ENCODE measurements at places on chromosomes 7 and 10.

GRCh38 chr7:44216019-44216418 is 15.2 kb downstream of the YKT6 start:
- DNase-seq = no peak

DNA sequence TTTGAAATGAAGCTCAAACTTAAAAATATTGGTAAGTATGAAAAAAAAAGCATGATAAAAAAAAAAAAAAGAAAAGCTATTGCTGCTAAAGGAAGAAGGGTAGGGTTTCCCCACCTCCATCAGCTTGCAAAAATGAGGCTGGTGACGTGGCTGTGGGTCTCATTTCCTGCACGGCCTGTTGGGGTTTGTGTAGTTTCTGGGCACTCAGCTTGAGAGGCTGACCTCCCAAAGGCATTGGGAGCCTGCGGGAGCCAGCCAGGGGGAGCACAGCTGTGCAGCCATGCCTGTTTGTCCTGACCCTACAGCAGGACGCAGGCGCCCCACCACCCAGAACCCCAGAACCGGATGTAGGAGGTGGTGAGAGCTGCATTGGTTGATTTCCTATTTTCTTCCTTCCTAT is 48.8 kb upstream of the CARD11 start:
- DNase-seq = no peak

- DNase-seq = no peak
These were observed 79.9 kb upstream of the AGR3 start for GRCh38 chr7:16961641-16962040.

DNA sequence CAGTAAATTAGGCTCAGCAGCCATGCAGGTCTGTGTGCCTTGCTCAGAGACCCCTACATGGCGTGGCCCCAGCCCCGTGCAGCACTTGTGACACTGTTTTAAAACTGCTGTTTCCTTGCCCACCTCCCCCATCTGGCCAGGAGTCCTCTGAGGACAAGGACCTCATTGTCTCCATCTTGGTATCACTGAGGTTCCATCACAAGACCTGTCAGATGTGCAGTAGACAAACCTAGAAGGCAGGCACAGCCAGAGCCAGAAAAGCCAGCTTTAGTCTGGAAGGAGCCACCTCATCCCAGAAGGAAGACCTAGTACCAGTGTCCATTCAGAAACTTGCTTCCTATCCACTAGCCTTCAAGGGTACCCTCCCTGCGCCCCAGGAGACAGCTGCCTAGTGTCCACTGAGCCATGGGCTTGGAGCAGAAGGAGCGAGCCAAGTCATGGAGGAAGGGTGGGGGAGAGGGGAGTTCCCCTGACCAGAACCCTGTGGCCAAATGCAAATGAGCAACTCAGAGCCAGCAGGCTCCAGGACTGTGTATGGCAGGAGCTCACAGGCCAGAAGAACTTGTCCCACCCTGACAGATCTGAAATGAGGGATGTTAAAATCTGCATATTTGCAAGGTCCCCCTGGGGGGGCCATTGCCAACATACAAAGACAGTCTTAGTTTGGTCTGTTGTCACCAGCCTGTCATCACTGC is 176.1 kb downstream of the SH3PXD2A start:
- no peak for DNase-seq

GRCh38 chr7:84251277-84251781 is 56.7 kb upstream of the SEMA3A start:
- no peak for DNase-seq

DNA sequence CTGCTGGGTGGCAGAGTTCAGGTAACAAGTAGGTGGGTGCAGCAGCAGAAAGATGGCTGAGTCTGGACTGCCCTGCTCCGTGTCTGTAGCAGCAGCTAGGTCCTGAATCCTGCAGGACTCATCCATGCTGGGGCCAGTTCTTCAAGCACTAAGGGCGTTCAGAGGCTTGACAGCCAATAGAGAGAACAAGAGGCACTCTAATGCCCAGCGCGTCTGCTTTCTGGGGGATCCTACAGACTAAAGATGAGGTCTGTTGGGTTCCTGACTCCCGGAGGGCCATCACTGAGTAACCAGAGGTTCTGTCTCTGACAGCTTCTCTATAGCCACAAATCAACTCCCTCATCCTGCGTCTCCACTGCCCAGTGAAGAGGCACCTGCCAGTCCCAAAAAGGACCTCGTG is 125.5 kb downstream of the PTPN20 start:
- no peak for DNase-seq

GRCh38 chr10:124204726-124205125 is 111.3 kb upstream of the CHST15 start:
- DNase-seq = no peak

- DNase-seq = no peak
These were observed 88.1 kb upstream of the KMT2C start for GRCh38 chr7:152523916-152524315.

- no peak for DNase-seq
These were observed 207.3 kb upstream of the SORCS1 start for GRCh38 chr10:107371801-107372200.

DNA sequence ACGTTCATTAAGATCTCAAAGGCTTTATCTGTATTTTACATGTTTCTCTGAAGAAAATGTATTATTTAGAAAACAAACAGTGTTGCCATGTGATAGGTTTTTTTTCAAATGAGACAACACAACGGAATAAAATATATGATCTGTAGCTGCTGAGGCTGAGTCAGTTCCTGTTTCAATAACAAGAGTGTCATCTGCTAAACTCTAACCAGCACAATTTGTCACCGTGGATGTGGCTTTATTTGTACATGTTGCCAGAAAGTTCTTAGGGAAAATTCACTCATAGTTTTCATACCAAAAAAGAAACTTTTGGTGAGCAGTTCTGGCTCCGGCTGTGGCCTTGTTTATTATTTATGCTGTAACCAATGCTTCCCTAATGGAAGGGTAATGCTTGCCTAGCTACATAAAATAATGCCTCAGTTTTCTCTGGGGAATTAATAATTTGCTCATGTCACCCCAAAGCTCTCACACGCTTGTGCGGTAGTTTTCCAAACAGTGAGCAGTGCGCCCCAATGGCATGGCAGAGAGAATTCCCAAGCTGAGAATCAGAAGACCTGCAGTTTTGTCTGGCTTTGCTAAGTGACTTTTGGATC is 20.3 kb upstream of the KLF6 start:
- DNase-seq = no peak

- DNase-seq = no peak
These were observed 270.5 kb upstream of the MKLN1 start for GRCh38 chr7:131057015-131057793.

DNA sequence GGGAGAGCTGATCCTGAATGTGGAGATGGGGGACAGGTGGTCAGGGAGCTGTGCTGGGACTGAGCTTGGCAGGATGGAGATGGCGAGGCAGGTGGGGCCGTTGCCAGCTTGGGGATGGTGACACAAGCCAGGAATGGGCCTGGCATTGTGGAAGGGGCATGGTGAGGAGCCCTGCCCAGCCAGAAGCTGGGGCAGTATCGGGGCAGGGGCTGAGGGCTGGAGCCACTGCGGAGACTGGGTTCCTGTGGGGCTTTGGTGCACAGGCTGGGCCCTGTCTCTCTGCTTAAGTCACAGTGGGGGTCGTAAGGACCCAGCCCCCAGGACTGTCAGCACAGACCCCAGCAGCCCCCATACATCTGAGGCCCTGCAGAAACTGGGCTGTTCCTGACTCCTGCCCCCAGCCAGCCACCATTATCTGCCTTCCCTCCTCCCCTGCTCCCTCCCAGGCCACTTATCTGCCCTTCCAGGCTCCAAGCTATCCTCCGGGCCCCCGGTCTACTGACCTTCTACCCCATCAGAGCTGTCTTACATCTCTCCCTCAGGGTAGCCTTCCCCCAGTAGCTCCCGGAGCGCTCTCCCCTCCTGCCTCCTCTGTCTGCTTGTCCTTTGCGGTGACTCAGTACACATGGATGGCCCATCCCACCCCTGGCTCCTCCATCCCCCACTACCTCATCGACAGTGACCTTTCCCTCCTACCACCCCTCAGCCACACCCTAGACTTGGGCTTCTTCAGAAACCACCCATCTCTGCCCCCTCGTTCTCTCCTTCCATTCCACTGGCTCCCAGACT is 44.2 kb downstream of the PPIF start:
- DNase-seq = peak; percentile 74

- no peak for DNase-seq
These were observed 8.8 kb upstream of the ZC3HAV1 start for GRCh38 chr7:139118234-139118804.

GRCh38 chr7:11203224-11203623 is 229.6 kb downstream of the PHF14 start:
- DNase-seq = no peak

DNA sequence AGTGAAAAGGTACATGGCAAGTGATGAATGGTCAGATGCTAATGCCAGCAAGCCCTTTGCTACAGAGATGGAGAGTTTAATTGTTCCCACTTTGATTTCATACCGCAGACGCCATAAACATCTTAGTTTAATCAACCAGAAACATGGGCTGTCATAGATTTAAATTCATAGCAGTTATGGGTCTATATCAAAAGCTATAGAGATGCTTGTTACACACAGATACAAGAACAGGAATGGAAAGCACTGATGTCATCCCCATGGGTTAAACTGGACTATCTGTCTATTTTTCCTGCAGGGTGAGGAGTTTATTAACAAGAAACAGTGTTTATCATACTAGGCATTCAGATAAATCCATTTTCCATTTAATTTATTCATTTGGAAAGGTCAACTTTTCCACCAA is 409.2 kb downstream of the NRG3 start:
- no peak for DNase-seq

GRCh38 chr7:68247571-68247970 is 1250.9 kb downstream of the TYW1 start:
- DNase-seq = no peak

- DNase-seq = peak; percentile 82
These were observed at the start of gene TSPAN13 for GRCh38 chr7:16753102-16753931. Gene TSPAN13, plus strand, starts transcription at chr7:16753755. Its CDS starts 213 bp downstream, at chr7:16753968.

DNA sequence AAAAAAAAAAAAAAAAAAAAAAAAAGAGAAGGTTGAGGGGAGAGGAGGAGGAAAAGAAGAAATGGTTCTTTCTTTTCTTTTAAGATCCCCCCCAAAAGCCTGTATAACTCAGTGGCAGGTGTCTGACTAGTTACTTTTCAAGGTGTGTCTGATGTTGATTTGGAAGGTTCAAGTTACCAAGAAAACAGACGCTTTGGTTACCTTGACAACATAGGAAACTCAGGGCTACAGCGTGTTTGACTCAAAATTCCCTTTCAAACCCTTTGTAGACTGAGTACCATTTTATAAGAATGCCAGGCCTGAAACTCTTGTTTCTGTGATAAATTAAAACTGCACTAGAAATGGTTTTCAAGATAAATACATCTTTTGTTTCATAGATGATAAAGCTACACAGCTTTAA is 286.8 kb downstream of the SKIDA1 start:
- DNase-seq = no peak

All from suprapubic skin (tissue), 4 donors.